GDM1 (cell line): ENCODE measurements at places on chromosomes 13 and 19.

DNA sequence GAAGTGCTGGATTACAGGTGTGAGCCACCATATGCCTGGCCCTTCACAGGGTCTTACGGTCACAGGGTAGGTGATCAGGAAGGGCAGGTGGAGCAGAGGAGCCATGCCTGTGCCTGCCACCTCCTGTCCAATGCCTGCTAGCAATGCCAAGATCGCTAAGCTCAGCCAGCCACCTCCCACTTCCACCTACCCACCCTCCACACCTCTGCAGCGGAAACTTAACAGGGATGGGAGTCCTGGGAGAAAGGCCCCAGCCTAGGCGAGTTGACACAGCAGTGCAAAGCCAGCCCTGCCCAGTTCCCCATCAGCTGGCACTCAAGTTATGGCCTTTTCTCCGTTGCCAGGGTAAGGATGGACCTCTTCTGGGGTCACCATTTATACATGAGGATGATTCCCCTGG lies 15.9 kb upstream of the FCHO1 start:
- DNase-seq: no peak

GRCh38 chr13:105991131-105991530 lies 544.3 kb downstream of the EFNB2 start:
- DNase-seq: no peak

DNA sequence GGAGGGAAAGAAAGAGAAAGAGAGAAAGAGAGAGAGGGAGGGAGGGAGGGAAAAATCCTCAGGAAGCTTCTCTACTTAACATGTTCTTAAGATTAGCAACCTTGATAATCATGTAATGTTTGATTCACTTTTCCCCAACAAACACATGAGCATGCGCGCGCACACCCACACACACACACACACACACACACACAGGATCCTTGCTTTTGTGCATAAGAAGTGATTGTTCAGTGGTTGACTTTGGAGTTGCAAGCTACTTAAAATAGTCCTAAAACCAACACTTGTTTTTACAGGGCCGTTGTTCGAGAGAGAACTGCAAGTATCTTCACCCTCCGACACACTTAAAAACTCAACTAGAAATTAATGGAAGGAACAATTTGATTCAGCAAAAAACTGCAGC lies 100.0 kb upstream of the RAP2A start:
- no peak for DNase-seq

GRCh38 chr19:47324502-47324901 lies 7.5 kb upstream of the C5AR2 start:
- DNase-seq: peak; percentile 40
